ENCODE measurements at places on chromosomes 12 and 14.

- DNase-seq, result no peak
Measured at GRCh38 chr12:126706300-126706699, 1560.7 kb upstream of the TMEM132C start.

GRCh38 chr14:104894331-104895206 is 29.5 kb downstream of the CEP170B start:
- no peak for DNase-seq

GRCh38 chr14:64303471-64303917 is 9.3 kb upstream of the ESR2 start:
- DNase-seq, result no peak

- no peak for DNase-seq
Measured at GRCh38 chr12:34303091-34303870, 281.0 kb downstream of the ALG10 start.

DNA sequence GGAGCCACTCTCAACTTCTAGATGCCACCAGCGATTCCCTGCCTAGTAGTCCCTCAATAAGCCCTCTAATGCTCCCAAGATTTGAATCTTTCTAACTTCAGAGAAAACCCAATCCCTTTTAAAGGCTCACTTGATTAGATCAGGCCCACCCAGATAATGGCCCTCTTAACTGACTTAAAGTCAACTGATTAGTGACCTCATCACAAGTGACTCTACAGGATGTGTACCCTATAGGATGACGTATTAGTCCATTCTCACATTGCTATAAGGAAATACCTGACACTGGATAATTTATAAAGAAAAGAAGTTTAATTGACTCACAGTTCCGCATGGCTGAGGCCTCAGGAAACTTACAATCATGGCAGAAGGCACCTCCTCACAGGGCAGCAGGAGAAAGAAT is 49.1 kb downstream of the ANKS1B start:
- no peak for DNase-seq

- DNase-seq, result no peak
Measured at GRCh38 chr12:25251769-25252168, 1.0 kb upstream of the KRAS start.

GRCh38 chr14:98507264-98507663 is 764.7 kb downstream of the BCL11B start:
- DNase-seq, result no peak

DNA sequence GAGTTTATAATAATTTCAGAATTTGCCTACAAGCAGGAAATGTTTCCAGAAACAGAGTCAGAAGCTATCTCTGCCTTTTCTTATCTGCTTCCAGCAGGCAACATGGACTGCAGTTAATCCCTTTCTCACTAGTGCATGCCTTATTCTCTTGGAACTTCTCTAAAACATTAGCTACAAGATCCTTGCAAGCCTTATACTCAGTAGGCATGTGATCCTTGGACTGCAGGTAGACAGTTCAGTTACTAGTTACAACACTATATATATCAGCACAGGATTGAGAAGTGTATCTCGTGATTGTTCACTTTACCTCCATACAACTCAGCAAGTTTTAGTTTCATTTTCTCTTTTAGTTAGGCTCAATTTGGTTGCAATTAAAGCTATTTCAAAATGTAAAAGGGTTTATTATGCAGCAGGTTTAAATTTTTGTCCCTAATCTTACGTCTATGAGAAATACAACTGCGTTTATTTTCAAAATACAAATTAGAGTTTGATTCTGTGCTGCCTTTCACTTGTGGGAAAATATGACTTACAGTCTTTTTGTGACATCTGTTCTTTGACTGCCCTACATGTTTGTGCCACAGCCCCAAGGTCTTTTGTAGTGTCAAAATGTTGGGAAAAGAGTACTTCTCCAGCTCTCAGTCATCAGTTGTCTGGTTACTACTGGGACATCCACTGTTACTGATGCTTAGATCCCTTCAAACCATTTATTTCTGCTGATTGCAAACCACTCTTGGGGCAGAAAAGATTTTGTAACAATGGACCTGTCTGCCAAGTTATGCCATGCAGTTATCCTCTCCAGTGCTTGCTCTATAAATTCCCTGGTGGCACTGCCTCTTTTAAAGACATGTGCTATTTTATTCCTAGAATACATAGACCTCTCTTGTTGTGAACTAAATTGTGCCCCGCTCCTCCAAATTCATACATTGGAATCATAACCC is 709.0 kb upstream of the FOXG1 start:
- no peak for DNase-seq

DNA sequence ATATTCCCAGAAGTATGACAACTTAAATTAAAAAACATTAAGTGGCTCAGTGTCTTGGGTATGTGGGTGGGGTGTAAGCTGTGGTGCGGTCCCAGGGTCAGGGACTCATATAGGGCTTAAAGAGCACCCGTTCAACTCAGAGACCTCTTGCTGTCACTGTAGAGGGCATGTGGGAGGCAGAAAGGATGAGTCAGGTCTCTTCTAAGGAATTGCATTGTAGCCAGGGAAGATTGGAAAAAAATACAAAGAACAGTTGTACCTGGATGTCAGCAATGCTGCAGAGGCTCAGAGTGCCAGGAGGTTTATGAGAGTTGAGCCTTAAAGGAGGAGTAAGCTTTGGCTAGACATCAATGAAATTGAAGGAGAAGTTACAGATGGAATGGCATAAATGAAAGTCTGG is 104.1 kb downstream of the MYRFL start:
- no peak for DNase-seq

DNA sequence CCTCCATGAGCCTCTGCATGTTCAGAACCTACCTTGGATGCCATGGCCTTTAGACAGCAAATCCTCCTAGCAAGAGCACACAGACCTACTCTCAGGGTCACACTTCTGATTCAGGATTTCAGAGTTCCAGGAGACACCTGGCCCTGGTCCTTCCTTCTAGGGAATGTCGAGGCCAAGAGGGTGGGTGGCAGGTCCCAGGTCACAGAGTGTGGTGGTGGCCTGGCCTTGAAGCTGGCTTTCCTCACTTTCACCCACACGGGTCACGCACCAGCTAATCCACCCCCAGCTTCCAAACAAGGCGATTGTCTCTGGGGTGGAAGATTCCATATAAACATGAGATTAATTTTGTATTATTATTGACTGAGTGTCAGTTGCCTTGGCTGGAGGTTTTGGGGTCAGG is 328.3 kb upstream of the RTL1 start:
- no peak for DNase-seq

GRCh38 chr14:100709289-100710284 is 17.1 kb upstream of the DLK1 start:
- no peak for DNase-seq

DNA sequence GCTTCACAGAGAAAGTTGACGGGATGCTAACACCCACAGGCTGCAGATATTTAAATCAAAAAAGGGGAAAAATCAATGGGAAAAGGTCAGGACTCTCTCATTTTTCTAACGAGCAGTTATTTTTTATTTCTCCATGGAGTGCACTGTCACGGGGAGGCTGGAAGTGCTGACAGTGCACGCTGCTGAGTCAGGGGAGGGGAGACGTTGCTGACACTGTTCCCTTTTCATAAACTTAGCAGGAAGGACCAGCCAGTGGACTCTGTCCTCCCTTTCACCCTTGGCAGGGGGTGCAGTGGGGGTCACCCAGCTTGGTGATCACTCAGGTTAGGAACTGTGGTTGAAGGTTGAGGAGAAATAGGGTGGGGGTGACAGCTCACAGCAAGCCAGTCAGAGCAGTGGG is 65.6 kb upstream of the FUT8 start:
- DNase-seq, result no peak

GRCh38 chr12:5269846-5270245 is 162.1 kb upstream of the NTF3 start:
- DNase-seq, result no peak

DNA sequence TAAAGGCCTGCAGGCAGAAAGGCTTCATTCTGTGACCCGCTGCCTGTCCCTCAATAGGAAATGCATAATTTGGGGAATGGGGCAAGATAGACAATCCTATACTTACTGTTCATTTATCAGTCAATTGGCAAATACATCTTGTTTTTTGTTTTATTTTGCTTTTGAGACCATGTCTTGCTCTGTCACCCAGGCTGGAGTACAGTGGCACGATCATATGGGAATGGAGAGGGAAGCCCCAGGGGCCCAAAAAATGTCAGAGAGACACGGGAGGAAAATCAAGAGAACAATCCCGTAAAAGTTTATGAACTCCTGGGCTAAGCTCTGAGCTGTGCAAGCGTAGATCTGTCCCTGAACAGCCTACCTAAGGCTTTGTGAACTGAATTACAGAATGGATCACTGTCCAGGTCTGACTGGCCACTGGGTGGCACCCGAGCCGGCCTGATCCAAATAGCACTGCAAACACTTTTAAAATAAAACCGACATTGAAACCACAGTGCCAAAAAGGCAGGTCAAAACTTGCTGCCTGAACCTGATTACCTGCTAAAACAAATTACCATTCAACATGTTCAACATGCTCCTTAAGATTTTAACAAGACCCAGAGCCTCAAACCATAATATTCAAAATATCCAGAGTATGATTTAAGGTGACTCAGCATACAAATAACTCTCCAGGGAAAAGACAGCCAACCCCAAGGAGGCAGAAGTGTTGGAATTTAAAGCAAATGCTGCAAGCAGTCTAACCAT is 11.8 kb downstream of the COPS7A start:
- no peak for DNase-seq

DNA sequence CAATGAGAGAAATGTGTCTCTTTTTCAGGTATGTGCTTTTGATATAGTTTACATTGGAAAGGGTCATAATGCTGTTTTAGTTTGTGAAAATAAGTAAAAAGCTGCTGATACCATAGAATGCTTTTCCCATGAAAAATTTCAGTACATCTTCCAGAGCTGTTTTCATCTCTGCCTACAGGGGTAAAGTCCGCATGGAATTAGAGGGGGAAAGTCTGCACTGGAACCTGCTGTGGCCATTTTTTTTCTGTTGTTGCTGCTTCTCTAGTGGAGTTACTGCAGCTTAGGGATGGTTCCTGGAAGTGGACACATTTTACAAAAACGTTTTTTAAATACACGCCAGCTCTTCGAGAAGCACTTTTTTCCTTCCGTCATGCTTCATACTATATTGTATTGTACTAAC is 81.3 kb downstream of the VEZT start:
- DNase-seq, result no peak

GRCh38 chr14:33414041-33414440 is 475.4 kb downstream of the NPAS3 start:
- DNase-seq, result no peak

GRCh38 chr14:69355607-69356281 is 42.4 kb downstream of the ERH start:
- DNase-seq, result no peak

DNA sequence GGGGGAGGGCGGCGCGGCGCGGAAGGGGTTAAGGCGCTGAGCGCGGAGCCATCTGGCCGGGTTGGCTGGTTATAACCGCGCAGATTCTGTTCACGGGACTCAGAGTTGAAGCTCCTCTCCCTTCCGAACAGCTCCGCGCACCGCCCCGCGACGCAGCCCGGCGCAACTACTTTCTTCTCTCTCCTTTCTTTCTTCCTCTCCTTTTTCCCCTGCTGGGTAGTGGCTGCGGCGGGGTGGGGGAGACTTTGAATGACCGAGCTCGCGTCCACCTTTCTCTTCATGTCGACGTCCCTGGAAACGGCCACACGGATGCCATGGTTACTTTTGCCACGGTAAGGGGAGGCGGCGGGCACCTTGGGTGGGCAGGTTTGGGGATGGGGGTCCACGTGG is at the start of gene NTF3:
NTF3 (plus strand) TSS at position 98 of the 390 bp plus-strand sequence; CDS start at position 315, 217 bp downstream.
- DNase-seq, result no peak

DNA sequence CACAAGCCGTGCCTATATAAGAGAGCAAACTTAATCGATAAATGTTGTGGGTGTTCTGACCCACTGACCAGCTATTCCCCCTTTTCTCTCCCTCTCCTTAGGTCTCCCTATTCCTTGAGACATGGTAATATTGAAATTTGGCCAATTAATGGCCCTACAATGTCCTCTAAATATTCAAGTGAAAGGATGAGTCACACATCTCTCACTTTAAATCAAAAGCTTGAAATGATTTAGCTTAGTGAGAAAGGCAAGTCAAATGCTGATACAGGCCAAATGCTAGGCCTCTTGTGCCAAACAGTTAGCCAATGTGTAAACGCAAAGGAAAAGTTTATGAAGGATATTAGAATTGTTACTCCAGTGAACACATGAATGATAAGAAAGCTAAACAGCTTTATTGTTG is 102.2 kb upstream of the CPNE8 start:
- DNase-seq, result no peak

- no peak for DNase-seq
Measured at GRCh38 chr12:89884416-89884898, 175.8 kb upstream of the ATP2B1 start.

DNA sequence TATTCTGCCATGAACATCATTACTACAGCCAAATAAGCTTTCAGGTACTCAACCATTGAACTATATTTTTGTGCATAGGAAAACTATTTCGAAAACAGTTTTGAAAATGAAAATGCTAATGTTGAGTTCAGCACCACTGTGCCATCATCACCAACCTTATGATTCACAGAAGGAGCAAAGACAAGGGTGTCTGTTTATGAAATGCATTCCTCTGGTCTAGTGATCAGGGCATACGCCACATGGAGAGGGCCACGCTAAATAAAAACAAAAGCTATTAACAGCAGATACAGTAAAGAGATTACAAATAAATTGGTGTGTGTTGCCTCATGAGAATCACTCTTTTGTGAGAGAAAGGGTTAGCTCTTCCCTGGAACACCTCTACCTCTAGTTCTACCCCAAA is 43.2 kb upstream of the BMAL2 start:
- DNase-seq, result no peak

DNA sequence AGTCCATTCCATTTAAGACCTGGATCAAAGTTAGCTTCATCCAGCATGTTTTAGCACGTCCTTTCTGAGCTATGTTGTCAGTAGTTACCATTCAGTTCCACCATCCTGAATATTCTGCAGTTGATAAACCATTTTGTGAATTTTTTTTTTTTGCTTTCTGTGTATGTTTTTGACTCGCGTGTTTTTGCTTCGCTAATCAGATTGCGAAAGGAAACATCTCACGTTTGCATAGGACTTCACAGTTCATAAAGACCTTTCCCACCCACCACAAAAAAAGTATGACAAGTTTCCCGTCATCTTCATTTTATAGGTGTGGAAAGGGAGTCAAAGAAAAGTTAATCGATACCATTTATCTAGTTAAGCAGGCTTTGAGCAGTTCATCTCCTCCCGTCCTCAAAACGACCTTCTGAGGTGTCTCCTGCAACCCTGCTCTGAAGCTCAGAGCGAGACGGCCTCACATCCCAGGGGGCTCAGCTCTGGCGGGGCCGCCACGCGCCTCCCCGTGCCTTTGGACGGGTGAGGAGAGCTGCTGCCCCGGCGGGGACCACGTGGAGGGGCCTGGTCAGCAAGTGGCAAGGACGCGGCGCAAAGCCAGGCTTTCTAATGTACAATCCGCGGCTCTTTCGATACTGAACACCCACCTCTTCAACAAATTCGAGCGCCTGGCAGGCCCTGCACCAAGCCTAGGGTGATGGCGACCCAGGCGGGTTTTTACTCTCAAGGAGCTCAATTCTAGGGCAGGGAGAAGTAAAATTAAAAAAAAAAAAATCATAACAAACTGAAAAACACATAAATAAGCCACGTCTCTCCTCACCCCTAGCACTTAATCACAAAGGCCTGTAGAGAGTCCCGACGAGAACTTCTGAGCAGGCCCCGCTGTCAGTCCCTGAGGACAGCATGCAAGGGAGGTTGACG is 988 bp upstream of the TMEM263 start:
- DNase-seq, result no peak

- DNase-seq, result no peak
Measured at GRCh38 chr14:90535556-90536090, 138.8 kb downstream of the CALM1 start.

GRCh38 chr12:30990316-30990715 is 63.8 kb downstream of the TSPAN11 start:
- no peak for DNase-seq

GRCh38 chr12:101356794-101357193 is 50.8 kb downstream of the ARL1 start:
- no peak for DNase-seq

All from CMK (cell line).